ENCODE measurements at places on chromosomes 2 and 18. TPM values are rescaled to one million over a fixed set of nuclear protein-coding genes. Genes with fewer than 3 reads are reported as not detected.

GRCh38 chr2:10963155-10963554 lies 51.4 kb downstream of the KCNF1 start:
- no peak for DNase-seq

- no peak for DNase-seq
Measured at GRCh38 chr2:27025861-27026851, 6.6 kb upstream of the TMEM214 start.

- no peak for DNase-seq
Measured at GRCh38 chr18:74190086-74190485, 41.8 kb downstream of the TIMM21 start.

KIAA2012 gene
- under 0.01 TPM for total RNA-seq

RSAD2 gene
- 1.7 TPM for total RNA-seq

THSD7B gene
- 0.42 TPM for total RNA-seq

All from liver (tissue), 10 donors.